ENCODE measurements at places on chromosomes 16 and 17. TPM values are rescaled to one million over a fixed set of nuclear protein-coding genes. Genes with fewer than 3 reads are reported as not detected.

- no peak for DNase-seq
These were observed 200.7 kb downstream of the CCDC182 start for GRCh38 chr17:57544401-57544800.

- peak; percentile 46 for DNase-seq
These were observed 4.0 kb upstream of the CDC6 start for GRCh38 chr17:40283662-40284061.

- no peak for DNase-seq
These were observed 37.8 kb downstream of the PTRH2 start for GRCh38 chr17:59669411-59669810.

GRCh38 chr17:17849147-17849820 is 12.5 kb upstream of the SREBF1 start:
- DNase-seq: no peak

GRCh38 chr17:72119873-72120641 is 763 bp upstream of the SOX9 start:
- DNase-seq: no peak

DNA sequence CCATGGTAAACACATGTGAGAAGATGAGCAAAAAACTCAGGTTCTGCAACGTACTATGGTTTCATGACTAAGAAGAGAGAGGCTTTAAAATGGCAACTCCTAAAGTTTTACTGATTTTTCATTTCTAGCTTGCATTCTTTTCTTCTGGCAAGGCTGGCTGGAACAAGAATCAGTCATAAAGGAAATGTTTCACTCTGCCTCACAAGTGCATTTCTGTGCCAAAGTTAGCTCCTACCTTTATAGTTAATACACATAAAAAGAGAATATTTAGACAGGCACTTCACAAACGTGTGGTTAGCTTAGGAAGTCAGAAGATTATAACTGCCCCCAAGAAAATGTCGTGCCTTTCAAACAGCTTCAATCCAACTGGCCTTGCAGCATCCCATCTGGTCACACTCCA is 417.1 kb upstream of the CDH11 start:
- DNase-seq: no peak

- no peak for DNase-seq
These were observed 35.7 kb downstream of the CACNA1H start for GRCh38 chr16:1188432-1189189.

DNA sequence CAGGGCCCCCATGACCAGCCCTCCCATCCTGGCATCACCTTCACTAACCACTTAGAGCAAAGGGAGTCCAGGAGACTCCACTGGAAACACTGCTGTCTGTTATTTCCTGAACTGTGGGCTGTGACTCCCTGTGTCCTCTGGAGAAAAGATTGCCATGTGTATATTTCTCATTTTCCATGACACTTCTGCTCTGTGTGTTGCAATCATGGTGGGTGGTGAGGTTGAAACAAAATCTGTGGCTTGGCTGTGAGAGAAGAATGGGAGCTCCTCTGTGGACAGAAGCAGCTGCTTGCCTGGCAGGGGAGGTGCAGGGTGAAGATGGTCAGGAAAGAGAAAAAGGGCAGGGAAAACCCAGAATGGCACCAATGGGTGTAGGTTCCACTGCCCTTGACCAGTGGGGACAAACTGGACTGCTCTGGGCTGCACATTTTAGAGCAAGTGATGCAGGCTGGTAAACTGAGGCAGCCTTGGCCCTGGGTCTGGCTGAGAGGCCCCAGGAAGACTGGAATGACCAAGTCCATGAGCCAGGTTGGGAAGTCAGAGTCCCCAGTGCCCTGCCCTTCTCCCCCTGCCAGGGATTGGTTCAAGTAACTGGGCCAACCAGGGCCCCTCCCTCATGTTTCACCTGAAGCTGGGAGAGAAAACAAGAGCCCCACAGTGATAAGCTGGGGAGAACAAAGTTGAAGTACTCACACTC is 314.3 kb downstream of the C16orf95 start:
- DNase-seq: no peak

DNA sequence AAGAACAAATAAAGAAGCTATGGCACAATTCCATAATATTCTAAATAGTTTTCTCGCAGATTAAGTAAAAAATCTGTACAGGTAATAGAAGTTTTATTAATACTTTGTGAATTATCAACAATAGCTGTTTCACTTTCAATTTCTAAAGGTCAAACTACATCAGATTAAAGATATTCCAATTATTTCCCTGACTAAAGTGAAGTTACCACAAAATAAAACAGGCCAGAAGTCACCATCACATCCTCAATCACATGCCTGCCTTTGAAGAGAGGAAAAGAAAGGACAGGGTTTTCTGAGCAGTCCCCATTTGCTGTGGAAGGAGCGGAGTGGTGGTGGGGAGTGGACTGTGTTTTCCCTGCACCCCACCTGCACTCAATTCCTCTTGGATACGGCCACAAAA is 11.1 kb downstream of the ITFG1 start:
- no peak for DNase-seq

- DNase-seq: no peak
These were observed 13.5 kb downstream of the NME3 start for GRCh38 chr16:1757714-1758461.

GRCh38 chr17:50172130-50172529 is 6.3 kb downstream of the SGCA start:
- no peak for DNase-seq

DNA sequence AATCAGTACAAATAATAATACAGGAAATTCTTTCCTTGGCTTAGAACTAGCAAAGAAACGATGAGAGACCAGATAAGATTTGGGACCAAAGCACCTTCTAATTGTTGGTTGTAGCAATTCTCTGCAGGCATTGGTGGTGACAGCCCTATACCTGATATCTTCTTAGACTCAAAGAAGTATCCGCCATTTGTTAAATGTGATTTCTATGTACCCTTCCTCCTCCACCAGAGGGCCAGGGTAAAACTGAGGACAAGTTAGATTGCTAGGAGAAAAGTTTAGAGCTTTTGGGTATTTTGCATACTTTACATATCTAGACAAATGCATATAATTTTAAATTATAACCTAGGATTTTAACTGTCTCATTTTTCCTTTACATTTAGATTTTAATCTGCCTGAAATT is 304.3 kb downstream of the HS3ST4 start:
- peak; percentile 6 for DNase-seq

- DNase-seq: no peak
These were observed 21.6 kb upstream of the SMPD3 start for GRCh38 chr16:68469796-68470460.

DNA sequence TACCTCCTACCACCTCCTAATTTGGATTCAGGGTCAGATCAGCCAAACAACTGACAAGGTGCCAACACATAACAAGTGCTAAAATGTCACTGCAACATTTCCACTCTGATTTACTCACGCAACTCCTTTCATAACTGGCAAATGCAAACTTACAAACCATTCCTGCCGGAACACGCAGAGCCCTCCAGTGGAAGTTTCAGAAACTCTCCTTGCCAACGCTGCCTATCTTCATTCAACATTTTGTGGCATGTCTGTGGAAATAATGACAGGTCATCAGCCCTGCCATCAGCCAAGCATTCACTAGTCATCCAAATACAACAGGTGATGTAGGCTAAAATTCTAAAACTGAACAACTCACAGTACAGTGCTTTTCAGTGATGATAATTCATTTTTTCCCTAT is 37.7 kb upstream of the OR3A1 start:
- DNase-seq: peak; percentile 43

DNA sequence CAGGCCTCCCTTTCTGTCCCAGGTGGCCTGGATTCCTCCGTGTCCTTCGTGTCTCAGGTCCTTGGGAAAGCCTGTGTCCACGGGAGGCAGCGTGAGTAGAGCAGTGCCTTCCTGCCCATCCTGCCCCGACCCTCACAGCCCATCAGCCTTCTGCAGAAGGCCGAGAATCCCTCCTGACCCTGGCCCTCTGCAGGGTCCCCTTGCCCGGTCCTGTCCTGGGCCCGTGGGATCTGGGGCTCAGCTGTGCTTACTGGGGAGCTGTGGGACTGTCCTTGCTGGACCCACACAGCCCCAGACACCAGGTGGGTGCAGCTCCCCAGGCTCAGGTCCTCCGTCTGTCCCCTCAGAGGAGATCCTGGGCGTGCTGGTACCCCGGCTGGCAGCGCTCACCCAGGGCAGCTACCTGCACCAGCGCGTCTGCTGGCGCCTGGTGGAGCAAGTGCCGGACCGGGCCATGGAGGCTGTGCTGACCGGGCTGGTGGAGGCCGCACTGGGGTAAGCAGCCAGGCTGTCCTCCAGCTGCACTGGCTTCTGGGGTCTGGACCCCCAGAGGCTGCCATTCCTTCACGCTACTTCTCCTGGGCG is 3.9 kb downstream of the TELO2 start:
- no peak for DNase-seq

GRCh38 chr16:6771956-6772355 is 560.7 kb upstream of the RBFOX1 start:
- no peak for DNase-seq

DNA sequence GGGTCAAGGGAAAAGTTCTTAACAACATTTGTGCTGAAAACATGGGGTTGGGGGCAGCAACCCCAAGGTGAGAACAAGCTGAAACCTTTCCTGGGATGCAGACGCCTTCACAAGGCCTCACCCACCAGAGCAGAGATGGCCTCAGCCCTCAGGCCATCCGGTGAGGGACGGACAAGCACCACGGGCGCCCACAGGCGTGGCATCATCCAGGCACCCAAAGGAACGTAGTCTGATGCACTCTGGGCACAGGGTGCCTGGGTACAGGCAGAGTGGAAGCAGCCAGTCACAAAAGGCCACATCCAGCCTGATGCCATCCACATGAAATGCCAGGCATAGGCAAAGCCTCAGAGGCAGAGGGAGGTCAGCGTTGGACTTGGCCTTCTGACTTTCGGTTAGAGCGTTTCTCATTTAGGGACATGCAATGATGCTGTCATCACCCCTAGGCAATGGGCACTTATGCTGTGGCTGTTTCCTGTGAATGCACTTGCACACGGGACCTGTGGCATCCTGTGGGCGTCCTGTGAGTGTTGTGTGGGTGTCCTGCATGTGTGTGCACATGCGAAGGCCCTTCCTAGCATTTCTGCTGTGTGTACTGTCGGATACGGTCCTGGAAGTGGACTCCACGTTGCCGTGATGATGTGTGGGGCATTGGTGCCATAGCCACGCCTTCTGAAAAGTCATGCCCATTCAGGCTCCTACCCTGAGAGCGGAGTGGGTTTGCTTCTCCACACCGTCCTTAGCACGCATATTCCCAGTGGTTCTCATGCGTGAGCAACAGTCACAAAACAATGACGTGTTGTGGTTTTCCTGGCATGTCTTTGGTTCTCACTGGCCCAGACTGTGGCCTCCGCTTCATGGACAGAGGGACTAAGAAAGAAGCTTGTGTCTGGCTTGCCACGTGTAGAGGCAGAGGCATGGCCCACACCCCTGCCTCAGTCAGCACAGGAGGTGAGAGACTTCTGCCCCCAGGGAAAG is 52.7 kb upstream of the ZNF469 start:
- DNase-seq: no peak

DNA sequence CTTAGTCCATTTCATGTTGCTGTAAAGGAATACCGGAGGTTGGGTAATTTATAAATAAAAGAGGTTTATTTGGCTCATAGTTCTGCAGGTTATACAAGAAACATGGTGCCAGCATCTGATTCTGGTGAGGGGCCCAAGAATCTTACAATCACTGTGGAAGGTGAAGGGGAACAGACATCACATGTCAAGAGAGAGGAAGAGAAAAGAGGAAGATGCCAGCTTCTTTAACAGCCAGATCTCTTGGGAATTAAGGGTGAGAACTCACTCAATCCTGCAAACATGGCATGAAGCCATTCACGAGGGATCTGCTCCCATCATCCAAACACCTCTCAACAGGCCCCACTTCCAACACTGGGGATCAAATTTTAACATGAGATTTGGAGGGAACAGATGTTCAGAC is 49.5 kb downstream of the BMERB1 start:
- DNase-seq: no peak

DNA sequence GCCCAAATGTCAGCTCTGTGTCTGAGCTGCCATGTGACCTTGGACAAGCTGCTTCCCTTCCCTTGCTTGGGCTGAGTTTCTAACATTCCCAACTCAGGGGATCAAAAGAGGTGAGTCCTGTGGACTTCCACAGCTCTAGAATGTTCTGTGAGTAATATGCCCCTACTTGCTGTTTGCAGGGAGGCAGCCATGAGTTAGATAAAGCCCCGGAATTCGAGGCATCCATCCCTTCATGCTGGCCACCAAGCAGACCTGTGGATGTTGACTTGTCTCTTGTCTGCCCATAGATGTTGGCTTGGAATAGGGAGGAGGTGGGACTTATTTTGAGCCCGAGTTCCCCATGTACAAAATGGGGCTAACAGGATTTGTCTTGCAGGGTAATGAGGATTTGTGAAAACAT is 36.2 kb downstream of the KSR1 start:
- DNase-seq: no peak

DNA sequence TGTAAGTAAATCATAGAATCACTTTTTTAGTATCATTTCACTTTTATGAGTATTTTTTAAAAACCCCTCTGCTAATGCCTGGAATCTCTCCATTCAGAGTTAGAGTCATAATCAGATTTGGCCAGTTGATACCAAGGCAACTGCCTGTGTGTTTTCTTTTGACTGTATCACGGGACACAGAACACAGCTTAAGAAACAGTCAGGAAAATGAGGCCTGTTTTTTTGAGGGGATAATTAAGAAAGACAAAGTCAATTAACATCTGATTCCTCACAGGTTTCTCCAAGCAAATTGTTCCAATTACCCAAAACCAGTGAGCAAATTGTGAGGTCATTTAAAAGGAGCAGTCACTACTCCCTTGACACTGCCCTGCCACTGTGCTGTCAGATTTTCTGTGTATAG is 944.5 kb upstream of the SOX9 start:
- no peak for DNase-seq

- no peak for DNase-seq
These were observed 25.3 kb downstream of the MARCHF10 start for GRCh38 chr17:62782730-62783270.

GRCh38 chr17:40374821-40375498 is 10.4 kb upstream of the GJD3 start:
- no peak for DNase-seq

DNA sequence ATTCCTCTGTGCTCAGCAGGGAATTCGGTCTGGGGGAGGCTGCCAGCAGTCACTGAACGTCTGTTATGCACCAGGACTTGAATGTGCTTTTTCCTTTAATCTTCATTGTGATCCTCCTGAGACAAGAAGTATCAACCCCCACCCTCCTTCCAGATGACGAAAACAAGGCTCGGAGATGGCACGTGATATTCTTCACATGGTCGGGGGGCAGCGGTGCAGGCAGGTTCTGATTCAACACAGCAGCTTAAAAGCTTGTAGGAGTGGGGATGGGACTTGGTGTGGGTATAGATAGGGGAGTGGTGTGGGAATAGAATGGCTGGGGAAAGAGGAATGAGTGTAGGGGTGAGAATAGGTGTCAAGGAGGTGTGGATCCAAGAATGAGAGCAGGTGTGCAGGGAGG is 6.4 kb downstream of the NECAB2 start:
- DNase-seq: no peak

GRCh38 chr16:76207270-76207669 is 69.9 kb upstream of the CNTNAP4 start:
- DNase-seq: no peak

GRCh38 chr16:75012380-75013081 is 13.7 kb downstream of the ZNRF1 start:
- no peak for DNase-seq

The C1QTNF1 gene
- polyA plus RNA-seq: 27.3 TPM

The KRT31 gene
- not detected for polyA plus RNA-seq

The CFAP119 gene
- polyA plus RNA-seq: 7.7 TPM

The ZDHHC1 gene
- polyA plus RNA-seq: 5.9 TPM
